Posterior cingulate gyrus (tissue), 11 donors: ENCODE measurements at places on chromosomes 1 and 21.
A peak's percentile ranks its signal among the peaks of the same experiment; 100 is the strongest.

DNA sequence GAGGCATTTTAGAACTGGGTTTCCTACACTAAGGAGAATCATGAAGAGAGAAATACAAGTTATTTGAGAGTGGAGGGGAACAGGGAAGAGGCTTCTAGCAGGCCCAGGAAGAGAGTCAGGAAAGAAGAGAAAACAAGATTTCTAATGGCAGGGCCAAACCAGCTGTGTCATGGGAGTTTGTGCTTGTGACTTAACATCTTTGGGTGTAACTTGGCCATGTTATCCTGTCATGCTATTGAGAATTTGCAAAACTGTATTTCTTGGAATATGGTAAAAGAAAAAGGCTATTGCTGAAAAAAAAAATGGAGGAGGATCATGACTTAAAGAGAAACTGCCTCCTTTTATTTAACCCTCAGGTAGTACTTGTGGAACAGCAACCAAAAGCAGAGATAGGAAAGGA, 47.4 kb upstream of the TNFSF18 start:
- no peak for DNase-seq

DNA sequence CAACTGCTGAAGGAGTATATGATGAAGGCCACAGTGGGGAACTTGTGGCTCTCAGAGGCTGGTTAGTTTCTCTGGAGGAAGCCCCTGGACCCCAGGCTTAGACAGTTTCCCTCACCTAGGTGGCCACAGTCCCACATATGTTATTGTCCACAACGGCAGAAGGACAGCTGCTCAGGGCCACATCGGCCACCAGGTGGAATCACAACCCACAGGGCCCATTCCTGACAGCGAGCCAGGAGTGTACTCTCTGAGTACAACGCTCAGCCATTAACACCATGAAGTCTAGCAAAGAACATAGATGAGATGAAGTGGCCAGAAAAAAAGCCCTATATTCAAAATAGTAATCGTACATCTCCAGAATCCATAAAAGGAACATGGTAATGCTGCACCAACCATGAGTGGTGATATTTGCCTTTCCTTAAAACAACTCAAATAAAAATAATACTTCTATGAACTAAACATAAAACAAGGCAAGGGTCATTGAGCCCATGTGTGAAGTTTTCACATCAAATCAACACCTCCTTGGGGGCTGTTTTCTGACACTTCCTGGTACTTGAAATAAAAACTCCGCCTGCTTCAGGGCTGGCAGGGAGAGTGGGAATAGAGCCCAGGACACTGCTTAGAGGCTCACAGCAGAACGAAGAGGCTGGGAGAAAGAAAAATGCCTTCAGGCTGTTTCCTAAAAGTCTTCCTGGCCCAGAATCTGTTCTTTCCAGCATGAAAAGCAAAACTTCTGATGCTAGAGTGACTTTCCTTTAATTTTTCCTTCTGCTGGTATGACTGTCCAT, 383.3 kb downstream of the HHAT start:
- DNase-seq, result no peak

GRCh38 chr1:167081594-167082156, 8.5 kb downstream of the GPA33 start:
- DNase-seq, result no peak

- no peak for DNase-seq
Measured at GRCh38 chr1:222266223-222267196, 281.4 kb downstream of the HHIPL2 start.

DNA sequence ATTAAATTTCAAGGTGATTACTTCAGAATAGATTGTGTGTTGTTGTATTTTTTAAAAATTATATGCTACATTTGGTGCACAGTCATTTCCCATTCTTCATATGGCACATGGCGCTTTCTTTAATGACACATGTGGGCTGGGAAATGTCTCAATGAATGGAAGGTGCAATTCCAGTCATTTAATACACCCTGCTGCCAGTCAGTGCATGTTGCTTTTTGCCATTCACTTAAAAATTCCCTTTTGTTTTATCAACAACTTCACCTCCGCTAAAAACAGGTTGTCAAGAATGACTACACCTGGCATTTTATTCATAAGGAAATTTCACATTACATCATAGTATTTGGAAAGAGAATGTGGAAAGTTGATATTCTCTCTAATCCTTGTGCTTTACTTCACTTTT, 716.4 kb upstream of the ADAMTS5 start:
- no peak for DNase-seq

GRCh38 chr1:8866173-8866791, 12.2 kb downstream of the ENO1 start:
- no peak for DNase-seq

GRCh38 chr1:218462587-218462986, 117.5 kb downstream of the TGFB2 start:
- no peak for DNase-seq

- no peak for DNase-seq
Measured at GRCh38 chr21:26405735-26406361, 167.2 kb downstream of the CYYR1 start.

- DNase-seq, result no peak
Measured at GRCh38 chr1:44826375-44827196, 16.5 kb downstream of the PTCH2 start.

DNA sequence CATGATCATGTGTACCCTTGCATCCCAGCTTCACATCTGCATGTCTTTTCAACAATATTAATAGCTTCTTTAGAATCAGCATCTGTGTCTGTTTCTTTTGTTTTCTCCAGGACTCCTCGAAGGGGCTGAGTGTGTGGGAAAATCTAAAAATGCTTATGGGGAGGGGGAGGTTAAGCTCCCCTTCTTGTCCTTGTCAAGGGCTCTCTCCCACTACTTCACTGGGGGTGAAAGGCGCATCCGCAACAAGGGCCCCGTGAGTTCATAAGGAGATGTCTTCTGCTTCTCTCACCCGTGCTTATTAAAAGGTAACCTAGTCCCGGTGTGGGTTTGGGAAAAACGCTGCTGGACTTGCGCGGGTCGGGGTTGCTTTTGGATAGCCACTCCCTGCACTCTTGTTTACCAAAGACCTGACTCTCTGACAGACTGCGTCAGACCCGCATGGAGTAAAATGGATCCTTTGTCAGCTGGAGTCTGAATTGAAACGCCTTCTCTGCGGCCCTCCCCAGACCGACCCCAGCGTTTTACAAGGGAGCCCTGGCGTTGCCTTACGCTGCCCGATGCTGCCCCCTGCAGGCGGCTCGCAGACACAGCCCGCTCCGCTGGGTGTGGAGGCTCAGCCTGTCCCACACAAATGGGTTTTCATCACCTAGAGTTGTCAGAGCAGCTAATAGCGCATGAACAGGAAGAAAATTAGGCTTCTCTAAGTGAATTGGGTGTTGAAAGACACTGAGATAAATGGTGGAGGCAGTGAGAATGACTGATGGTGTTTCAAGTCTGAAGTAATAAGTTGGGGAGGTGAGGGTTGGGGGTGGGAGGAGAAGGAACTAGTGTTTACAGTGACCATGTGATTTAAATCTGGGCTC, 53.8 kb downstream of the IER5 start:
- DNase-seq, result peak; percentile 88

- DNase-seq, result no peak
Measured at GRCh38 chr1:70228670-70229069, 7.5 kb downstream of the SRSF11 start.

- no peak for DNase-seq
Measured at GRCh38 chr21:41110664-41111063, 57.3 kb upstream of the BACE2 start.
